ENCODE measurements at places on chromosomes 6 and 20.

DNA sequence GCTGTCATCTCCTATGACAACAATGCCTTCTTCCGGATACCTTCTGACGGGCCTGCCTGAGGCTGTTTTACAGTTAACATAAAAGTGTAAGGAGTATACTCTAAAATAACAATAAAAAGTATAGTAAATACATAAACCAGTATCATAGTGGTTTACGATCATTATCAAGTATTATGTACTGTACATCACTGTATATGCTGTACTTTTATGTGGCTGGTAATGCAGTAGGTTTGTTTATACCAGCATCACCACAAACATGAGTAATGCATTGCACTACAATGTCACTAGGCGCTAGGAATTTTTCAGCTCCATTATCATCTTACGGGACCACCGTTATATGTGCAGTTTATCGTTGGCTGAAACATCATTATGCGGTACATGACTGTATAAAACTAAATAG is 76.5 kb downstream of the VEGFA start:
- no peak for DNase-seq

- DNase-seq: no peak
Observed at GRCh38 chr6:346386-347030, 45.0 kb upstream of the IRF4 start.

GRCh38 chr6:111540681-111541025 is 57.6 kb upstream of the REV3L start:
- no peak for DNase-seq

DNA sequence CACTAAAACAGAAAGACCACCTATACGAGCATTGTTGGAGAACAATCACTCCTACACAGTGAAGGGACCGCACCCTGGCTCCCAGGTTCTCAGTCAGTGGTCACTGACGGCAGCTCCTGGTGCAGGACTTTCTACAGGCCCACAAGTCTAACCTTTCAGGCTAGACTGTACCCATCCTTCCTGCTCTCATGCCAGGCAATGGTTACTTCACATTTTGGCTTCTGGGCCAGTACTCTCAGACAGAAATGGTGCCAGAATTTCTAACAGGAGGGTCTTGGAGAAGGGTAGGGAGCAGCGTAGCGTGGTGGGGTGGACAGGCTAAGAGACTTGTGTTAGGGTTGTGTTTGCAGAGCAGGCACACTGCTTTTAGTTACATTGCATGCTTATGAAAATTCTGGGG is 12.1 kb downstream of the TOMM34 start:
- DNase-seq: no peak

GRCh38 chr20:39258253-39258652 is 296.1 kb downstream of the DHX35 start:
- DNase-seq: no peak

DNA sequence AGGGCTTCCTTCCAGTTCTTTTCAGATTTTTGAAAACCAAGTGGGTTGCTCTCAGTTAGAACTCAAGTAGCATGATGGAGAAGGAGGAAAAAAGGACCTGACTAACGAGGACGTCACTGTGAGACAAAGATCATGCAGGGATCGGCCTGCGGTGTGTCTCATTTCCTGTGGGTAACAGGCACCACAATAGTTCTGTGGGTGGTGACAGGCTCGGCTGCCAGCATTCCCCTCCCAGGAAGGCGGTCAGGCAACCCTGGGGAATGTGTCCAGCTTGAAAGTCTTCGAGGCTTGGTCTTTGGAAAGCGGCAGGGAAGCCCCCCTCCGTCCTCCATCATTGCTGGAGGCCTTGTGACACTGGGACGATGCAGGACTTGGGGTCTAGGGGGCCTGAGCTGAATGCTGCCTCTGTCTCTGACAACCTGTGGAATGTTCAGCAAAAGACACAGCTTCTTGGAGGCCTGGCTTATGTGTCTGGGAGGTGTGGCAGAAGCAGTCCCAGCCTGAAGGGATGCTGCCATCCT is 121.0 kb downstream of the BCAS1 start:
- peak; percentile 58 for DNase-seq

GRCh38 chr6:1722801-1723200 is 113.1 kb downstream of the FOXC1 start:
- no peak for DNase-seq

DNA sequence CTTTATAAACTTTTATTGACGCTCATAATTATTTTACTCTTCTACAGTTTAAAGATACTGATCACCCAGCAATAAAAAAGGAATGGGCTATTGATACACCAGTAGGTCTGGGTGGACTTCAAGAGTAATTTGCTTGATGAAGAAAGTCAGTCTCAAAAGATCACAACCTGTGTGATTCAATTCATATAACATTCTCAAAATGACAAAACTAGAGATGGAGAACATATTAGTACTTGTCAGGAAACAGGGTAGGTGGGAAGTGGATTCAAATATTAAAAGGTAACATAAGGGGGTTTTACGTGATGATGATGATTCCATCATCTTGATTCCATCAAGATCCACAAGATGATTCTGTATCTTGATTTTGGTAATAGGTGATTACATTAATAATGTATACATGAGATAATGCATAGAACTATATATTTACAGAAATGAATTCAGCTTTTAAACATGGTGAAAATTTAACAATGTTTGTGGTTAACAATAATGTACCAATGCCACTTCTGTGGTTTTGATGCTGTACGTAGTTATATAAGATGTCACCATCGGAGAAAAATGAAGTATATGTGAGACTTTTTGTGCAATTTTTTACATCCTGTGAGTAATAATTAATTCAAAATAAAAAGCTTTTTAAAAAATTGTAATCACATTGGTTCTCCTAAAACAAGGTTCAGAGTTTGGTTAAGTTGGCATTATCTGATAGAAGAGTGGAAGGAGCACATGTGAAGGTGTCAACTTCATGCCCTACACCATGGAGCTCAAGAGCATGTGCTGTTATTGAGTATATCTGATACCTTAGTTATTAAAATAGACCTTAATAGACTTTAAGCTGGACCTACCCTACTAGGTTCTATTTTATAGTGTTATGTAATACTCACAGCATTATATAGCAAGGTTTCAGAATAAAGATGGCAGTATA is 66.3 kb upstream of the DYNLRB1 start:
- DNase-seq: no peak

DNA sequence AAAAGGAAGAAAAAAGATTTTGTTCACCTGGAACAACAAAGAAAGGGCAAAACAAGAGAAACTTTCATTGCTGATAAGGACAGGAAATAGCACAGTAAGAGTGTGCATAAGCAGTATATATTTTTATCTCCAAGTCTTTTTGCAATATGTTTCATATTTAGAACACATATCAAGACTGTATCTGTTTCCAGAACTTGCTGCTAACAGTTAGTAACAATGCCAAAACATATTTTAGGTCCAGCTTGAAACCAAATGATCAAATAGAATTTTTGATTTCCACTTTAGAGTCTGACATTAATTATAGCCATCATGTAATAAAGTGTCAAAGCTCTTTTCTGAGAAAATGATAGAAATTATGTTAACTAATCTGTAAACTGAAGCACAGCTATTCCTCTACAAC is 143.5 kb upstream of the SUPT3H start:
- DNase-seq: no peak

GRCh38 chr6:17418281-17419188 is 25.1 kb downstream of the CAP2 start:
- no peak for DNase-seq

DNA sequence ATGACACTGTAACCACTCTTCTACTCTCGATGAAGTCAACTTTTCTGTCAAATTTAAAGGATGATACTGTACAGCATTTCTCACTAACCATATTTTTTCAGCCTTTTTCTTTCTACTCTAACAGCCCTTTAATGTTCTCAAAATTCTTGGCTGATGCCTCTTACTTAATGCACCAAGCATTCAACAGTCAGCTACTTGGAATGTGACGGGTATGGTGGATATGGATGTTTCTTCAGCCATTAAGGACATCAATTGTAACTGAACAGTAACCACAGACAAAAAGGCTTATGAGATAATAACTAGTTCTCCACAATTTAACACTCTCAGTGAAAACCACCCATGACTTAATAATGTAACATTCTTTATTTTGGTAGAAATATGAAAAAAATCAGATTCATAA is 467.2 kb upstream of the ZNF337 start:
- no peak for DNase-seq

- DNase-seq: no peak
Observed at GRCh38 chr6:36389353-36389752, 1.9 kb upstream of the ETV7 start.

DNA sequence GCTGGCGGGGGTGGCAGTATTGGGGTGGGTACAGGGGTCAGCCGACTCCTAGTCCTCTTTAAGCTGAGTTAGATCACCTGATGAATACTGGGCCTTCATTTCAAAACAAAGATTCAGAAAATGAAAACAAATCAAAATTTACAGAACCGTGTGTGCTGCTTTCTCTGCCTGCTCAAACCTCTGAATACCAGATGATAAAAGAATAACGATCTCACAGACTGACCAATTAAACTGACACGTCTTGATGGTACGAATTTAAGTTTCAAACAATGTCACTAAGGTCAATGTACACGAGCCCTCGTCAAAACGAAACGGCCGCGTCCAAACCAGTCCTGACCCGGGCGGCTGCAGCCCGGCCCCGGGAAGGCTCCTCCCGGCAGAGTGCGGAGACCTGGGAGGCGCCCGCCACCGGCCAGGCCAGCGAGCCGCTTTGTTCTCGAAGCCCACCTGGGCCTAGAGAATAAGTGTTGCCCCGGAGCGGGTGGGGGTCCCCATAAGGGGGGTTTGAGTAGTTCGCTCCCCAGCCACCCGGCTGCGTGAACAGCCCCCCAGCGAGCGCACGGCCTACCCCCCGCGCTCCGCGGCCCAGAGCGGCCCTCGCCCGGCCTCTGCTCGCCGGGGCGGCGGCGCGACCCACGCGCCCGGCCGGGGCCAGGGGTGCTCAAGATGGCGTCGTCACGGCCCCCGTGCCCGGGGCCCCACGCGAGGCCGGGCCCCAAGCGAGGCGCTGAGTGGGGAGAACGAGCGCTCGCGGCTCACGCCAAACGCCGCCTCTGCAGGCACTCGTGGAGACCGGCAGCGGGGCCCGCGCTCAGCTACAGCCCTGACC is 728 bp downstream of the PSMA7 start:
- no peak for DNase-seq

GRCh38 chr6:118565311-118565960 is 17.3 kb downstream of the PLN start:
- no peak for DNase-seq

- no peak for DNase-seq
Observed at GRCh38 chr6:43455531-43456428, at the start of gene DLK2. Gene DLK2, minus strand, starts transcription at chr6:43455548. Its CDS starts 723 bp downstream, at chr6:43454825.

GRCh38 chr6:6891949-6892461 is 215.8 kb upstream of the RREB1 start:
- DNase-seq: no peak

GRCh38 chr6:79878142-79878748 is 69.1 kb downstream of the ELOVL4 start:
- DNase-seq: peak; percentile 73

- no peak for DNase-seq
Observed at GRCh38 chr6:77535172-77535571, 71.9 kb upstream of the HTR1B start.

GRCh38 chr6:40877362-40877761 is 161.7 kb downstream of the UNC5CL start:
- no peak for DNase-seq

- no peak for DNase-seq
Observed at GRCh38 chr6:17938901-17939300, 48.5 kb downstream of the KIF13A start.

GRCh38 chr6:31805939-31806469 is 762 bp downstream of the LSM2 start:
- DNase-seq: no peak

GRCh38 chr6:43222418-43223059 is 6.7 kb downstream of the DNPH1 start:
- DNase-seq: no peak

- DNase-seq: no peak
Observed at GRCh38 chr20:45268531-45268930, 14.2 kb upstream of the SLPI start.

GRCh38 chr6:99789767-99790166 is 183.1 kb downstream of the PRDM13 start:
- no peak for DNase-seq

DNA sequence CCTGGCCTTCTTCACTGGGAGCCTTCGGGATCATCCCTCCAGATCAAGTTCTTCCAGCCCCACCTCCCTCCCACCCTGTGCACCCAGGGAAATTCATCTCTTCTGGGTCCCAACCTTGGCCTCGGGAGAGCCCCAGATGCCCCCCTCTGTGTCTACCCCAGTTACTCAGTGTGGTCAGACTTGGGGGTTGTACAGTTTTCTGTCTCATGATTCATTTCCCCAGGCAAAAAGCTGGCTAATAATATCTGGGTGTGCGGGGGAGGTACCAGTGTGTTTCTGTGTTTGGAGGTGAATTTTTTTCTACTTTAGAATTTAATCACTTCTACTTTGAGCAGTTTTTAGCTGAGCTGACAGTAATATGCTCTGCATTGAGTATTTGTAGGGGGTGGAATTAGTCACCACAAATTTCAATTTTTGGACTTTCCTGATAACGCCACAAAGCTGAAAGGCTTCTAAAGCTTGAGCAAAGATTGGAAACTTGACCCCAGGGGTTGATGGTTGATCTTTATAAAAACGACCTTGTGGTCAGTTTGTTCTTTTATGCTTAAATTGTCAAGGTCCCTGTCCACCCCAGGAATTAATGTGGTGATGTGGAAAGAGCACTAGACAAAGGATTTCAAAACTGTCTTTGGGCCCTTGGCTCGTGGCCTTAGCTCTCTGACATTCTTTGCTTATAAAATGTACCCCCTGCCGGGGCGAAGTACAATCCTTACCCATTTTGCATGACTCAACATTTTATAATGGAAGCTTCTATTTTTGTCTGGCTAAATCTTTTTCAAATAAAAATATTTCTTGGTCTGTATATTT is 284.7 kb upstream of the TAB2 start:
- no peak for DNase-seq

DNA sequence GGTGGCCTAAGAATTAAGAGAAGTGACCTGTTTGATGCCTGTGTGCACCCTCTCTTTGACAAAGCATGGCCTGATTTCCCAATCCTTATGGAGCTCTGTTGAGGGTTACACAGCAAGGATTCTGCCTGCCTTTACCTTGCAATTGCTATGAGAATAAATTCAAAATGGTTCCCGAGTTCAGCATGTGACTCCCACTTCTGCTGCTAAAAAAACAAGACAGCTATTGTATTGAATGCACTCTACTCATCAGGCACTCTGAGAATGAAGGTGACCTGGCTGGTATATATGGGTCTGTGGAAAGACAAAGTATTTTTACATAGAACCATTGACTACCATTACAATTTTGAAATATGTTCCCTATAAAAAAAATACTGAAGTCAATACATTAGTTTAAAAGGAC is 190.3 kb downstream of the ATXN1 start:
- no peak for DNase-seq

DNA sequence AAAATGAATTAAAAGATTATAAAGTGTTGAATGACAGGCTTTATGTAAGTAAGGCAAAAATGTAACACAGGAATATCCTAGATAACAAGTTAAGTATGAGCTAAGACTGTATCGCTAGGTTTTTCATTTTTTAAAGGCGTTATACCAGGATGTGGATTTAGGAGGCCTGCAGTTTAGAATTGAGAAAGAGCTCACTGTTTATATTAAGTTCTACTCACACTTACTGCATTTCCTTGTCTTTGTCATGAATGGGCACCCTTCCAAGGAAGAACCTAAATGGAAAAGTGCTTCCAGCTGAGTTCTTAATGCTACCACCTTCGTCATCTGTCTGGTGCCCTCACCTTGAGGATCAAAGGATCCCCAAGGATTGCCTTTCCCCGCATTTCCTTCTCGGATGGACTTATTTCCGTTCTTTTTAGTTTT is 148.7 kb downstream of the SOX4 start:
- DNase-seq: no peak

- DNase-seq: no peak
Observed at GRCh38 chr6:39322306-39322850, at the start of gene KCNK16. Gene KCNK16, minus strand, starts transcription at chr6:39322702. Its CDS starts 162 bp downstream, at chr6:39322540.

- DNase-seq: no peak
Observed at GRCh38 chr6:34129753-34130152, 16.1 kb downstream of the GRM4 start.

Measured in Right ventricle myocardium superior (tissue), 1 donor.